Activated CD4-positive, alpha-beta T cell treated with anti-CD3 and anti-CD28 coated beads, Interleukin-2, Interleukin-6, amounts not matched to agents 100 ng/mL and 50 ng/mL, durations not matched to agents 16 hours and 8 hours (primary cell): ENCODE measurements at places on chromosomes 3 and 15.
A peak's percentile ranks its signal among the peaks of the same experiment; 100 is the strongest.

DNA sequence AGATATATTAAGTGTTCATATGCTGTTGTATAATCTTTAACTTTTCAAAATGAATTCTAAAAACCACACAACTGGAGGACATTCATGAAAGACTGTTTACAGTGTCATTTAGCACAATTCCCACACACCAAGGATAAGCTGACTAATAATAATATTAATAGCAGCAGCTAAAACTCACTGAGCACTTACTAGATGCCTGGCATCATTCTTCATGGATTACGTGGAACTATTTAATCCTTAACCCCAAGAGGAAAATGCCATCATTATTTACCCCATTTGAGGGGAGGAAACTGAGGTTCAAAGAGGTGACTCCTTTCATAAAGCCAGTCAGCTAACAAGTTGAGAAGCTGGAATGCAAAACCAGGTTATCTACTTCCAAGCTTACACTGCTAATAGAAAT is 77.0 kb downstream of the TMEM108 start:
- no peak for DNase-seq

- no peak for DNase-seq
These were observed 13.9 kb upstream of the GOLGA8B start for GRCh38 chr15:34597316-34597715.

DNA sequence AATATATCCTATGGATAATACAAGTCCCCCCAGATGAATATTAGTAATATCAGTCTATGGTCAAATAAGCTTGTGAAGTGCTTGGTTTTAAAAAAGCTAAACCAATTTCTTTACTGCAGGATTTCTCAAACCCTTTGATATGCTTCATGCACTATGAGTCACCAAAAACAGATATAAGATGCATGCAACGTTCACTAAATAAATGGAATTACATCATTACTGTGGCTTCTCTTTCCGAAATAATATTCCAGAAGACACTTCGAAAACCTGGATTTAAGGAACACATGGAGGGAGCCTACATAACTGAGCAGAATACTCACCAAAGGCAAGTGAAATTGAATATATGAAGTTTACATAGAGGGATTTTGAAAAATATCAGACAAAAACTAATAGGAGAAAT is 126.3 kb upstream of the ABI3BP start:
- DNase-seq, result no peak

DNA sequence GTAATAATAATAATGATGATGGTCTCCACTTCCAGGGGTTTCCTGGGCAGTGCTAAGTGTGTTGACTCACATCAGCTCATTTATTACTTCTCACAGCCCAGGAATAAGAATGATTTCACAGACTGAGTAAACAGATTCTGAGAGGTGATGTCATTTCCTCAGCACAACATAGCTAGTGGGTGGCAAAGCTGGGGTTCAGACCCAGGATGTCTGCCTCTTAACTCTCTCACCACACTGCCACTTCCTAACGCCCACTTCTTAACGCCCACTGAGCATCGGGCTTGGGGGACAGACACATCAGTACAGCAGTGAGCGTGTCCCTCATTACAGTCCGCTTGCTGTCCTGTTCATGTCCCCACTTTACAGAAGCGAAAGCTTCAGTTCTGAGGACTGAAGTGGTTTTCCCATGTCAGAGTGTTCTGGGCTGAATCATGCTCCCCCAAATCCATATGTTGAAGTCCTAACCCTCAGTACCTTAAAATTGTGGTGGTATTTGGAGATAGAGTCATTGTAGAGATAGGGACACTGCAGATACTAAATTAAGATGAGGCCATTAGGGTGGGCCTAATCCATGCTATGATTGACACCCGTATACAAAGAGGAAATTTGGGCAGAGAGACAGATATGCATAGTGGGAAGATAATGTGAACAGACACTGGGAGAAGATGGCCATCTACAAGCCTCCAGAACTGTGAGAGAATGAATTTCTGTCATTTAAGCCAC is 68.0 kb downstream of the ATP2B2 start:
- peak; percentile 83 for DNase-seq

DNA sequence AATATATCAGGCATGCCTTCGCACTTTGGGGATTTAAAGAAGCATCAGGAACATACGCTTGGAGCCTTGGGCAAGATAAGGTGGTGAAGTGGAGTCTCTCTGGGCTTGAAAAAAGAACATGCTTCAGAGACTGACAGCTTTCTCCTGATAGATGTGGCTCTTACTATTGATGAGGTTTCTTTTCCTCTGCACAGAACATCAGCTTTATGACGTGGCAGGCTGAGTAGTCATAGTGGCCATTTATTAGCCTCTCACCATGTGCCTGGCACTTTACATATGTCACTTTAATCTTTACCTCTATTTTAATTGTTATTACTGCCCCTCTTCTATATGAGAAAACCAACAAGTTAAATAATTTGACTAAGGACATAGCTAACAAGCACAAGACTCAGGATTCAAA is 19.0 kb upstream of the LRRC58 start:
- no peak for DNase-seq

- DNase-seq, result no peak
These were observed 122.4 kb downstream of the SMAD6 start for GRCh38 chr15:66824424-66824823.

DNA sequence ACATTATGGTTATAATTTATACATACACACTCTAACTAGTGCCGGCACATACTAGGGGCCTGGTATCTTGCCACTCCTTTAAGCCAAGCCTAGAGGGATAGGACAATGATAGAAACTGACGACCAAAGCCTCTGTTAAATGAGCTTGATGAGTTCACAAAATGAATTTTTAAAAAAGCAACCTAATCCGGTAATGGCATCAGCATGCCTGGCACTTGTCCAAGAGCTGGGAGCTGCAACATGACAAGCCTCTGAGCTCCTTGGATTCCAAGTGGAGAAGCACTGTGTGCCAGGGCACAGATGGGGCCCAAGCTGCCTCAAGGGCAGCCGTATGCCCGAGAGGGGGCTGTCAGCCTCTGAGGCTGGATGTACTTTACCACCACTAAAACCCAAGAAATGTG is 9.7 kb downstream of the ETV5 start:
- DNase-seq, result no peak

GRCh38 chr3:39317571-39318169 is 11.8 kb upstream of the CCR8 start:
- DNase-seq, result no peak

DNA sequence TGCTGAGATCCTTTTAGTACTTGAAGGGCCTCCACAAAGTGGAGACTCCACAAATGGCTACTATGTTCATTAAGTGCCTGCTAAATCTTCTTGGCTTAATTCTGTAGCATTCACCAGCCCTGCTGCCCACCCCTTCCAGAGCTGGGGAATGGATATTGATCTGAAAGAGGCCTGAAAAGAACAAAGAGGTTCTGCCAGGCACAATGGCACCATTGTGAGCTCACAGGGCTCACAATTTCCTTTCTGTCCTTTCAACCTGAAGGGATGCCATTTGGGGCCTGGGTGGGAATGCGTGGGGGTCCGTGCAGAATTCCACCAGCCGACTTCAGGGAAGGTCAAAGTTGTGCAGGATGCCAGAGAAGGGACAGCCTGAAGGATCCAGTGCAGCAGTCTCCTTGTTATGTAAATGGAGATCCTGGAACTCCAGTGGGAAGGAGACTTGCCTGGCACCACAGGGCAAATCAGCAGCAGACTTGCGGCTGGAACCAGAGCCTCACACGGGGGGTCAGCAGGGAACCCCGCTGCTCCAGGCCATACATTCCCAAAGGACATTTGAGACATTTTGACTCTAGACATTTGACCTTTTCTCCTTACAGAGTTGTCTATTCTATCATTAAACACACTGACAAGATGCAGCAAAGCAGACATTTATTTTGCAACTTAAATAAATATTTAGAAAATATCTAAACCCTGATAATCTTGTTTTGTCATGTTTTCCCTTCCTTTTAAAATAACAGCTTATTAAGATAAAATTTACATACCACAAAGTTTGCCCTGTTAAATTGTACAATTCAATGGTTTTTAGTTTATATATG is 21.5 kb upstream of the MORF4L1 start:
- no peak for DNase-seq

- DNase-seq, result peak; percentile 1
These were observed 103.6 kb upstream of the THSD4 start for GRCh38 chr15:71011503-71012155.

GRCh38 chr3:33312361-33312760 is 35.1 kb downstream of the FBXL2 start:
- no peak for DNase-seq

GRCh38 chr15:88747111-88747510 is 56.1 kb upstream of the ACAN start:
- no peak for DNase-seq

- DNase-seq, result no peak
These were observed 89.7 kb downstream of the CRTC3 start for GRCh38 chr15:90619468-90619867.

- DNase-seq, result no peak
These were observed 650.6 kb downstream of the ZPLD1 start for GRCh38 chr3:103085465-103085864.

GRCh38 chr3:44409640-44410410 is 67.6 kb downstream of the ZNF445 start:
- no peak for DNase-seq

- DNase-seq, result no peak
These were observed 370.6 kb upstream of the PROK2 start for GRCh38 chr3:72155391-72156064.

DNA sequence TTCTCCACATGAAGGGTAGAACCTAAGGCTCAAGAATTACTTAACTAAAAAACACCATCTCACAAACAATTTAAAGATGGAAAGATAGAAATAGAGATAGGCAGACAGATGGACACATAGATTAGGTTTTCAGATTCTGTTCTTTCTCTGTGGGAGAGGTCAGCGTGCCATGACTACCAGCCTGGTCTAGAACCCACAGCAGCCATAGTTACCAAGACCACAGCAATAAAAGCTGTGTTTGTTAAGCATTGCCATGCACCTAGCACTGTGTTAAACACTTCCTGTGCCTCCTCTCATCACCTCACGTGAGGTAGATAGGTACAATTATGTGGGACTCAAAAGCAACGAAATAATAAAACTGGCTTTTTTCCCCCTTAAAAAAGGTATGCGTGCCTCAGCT is 83.1 kb upstream of the TSEN2 start:
- no peak for DNase-seq

- DNase-seq, result peak; percentile 81
These were observed 96.1 kb upstream of the ICE2 start for GRCh38 chr15:60574801-60575631.

DNA sequence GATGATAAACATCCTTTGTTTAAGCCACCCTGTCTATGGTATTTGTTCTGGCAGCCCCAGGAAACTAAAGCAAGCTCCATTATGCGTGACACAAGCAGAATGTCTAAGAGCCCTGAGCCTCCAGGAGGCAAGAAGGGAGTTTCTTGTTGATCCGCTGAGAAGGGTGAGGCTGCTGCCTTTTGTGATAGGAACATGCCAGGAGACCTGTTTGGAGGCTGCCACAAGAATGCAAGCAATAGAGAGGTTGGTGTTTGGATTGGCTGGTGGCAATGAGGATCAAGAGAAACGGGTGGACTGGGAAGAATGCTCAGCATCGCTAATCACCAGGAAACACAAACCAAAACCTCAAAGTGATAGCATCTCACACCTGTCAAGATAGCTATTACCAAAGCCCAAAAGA is 104.8 kb downstream of the ASB7 start:
- no peak for DNase-seq

- DNase-seq, result peak; percentile 61
These were observed 57.0 kb downstream of the NEK10 start for GRCh38 chr3:27312044-27312668.

- no peak for DNase-seq
These were observed 8.6 kb downstream of the GABRR3 start for GRCh38 chr3:98026425-98027084.

DNA sequence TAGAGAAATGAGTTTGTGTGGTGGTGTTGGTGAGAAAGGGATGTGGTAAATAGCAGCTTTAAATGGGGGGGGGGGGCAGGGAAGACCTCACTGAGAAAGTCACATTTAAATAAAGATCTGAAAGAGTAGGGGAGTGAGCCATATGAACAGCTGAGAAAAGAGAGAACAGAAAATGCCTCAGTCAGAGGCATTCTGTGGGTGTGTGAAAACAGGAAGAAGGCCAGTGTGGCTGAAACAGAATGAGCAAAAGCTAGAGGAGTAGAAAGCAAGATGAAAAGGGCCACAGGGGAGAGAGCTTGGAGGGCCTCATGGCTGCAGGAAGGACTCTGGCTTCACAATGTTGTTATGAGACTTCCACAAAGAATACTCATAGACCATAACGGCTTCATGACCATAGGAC is 783.3 kb downstream of the ZPLD1 start:
- DNase-seq, result peak; percentile 20

- no peak for DNase-seq
These were observed 96.8 kb downstream of the ANXA2 start for GRCh38 chr15:60301024-60301423.

DNA sequence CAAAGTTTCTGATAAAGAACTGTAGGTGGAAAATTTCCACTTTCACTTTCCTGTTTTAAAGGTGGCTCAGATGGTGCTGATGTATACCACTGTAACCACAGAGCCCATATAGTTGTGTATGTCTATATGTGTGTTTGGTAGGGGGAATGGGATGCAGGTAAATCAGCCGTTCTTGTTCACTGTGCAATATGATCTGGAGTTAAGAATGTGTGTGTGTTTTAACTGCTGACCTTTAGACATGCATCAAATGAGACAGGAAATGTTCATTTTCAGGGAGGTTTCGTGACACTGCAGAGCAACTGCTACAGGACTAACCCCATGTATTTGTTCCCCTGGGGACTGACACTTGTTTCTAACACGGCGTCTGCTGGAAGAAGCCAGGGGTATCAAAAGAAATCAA is 180.5 kb downstream of the TAFA4 start:
- DNase-seq, result no peak

DNA sequence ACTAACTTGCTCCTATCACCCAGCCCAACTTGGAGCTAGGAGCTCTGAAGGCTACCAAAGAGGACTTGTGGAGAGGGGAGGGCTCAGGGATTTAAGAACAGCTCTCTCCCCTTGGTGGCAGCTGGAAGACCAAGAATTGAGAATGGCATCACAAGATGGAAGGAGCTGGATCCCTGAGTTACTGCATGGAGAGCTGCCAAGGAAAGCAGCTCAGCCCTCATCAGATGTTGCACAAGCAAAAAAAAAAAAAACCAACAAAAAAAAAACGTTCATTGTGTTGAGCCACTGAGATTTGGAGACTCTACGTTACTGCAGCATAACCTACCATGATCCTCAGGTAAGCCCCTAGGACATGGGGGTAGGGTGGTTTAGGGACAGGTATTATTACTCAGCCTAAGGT is 41.0 kb downstream of the ITGB5 start:
- DNase-seq, result no peak

GRCh38 chr3:122505676-122506075 is 9.1 kb downstream of the KPNA1 start:
- no peak for DNase-seq
